ENCODE measurements at places on chromosomes 7 and 10. TPM values are rescaled to one million over a fixed set of nuclear protein-coding genes. Genes with fewer than 3 reads are reported as not detected.

The ADAM22 gene
- total RNA-seq: 42.2 TPM

The FFAR4 gene
- total RNA-seq: not detected

The HOXA6 gene
- total RNA-seq: not detected

The SLC16A12 gene
- 4.4 TPM for total RNA-seq

The NPTX2 gene
- total RNA-seq: 16.8 TPM

The STEAP1 gene
- 10.2 TPM for total RNA-seq

The CCDC172 gene
- not detected for total RNA-seq

The AKR1E2 gene
- 22.1 TPM for total RNA-seq

The SDK1 gene
- total RNA-seq: 17.0 TPM

The RPEL1 gene
- not detected for total RNA-seq

The MEST gene
- 337 TPM for total RNA-seq

The PLPP4 gene
- total RNA-seq: 4.2 TPM

The CHAT gene
- total RNA-seq: 1.8 TPM

The OR6V1 gene
- not detected for total RNA-seq

The MYOZ1 gene
- 18.0 TPM for total RNA-seq

The CDH23 gene
- total RNA-seq: 75.4 TPM

The MALRD1 gene
- 6.2 TPM for total RNA-seq

The ETV1 gene
- 20.0 TPM for total RNA-seq

The CPVL gene
- 7.9 TPM for total RNA-seq

The PLXNA4 gene
- total RNA-seq: 17.5 TPM

The MKRN1 gene
- 110 TPM for total RNA-seq

The TBRG4 gene
- 47.3 TPM for total RNA-seq

The ANXA8L1 gene
- 4.9 TPM for total RNA-seq

The SPDYE2 gene
- 0.27 TPM for total RNA-seq

The POLR3A gene
- total RNA-seq: 30.6 TPM

The MCM10 gene
- total RNA-seq: 4.1 TPM

The PPP1R17 gene
- 0.33 TPM for total RNA-seq

The ADARB2 gene
- 6.7 TPM for total RNA-seq

The MUC12 gene
- total RNA-seq: not detected

The IGFBP1 gene
- not detected for total RNA-seq

The FLNC gene
- total RNA-seq: 92.8 TPM

The NME8 gene
- total RNA-seq: not detected

The CUX1 gene
- total RNA-seq: 115 TPM

The ANKRD22 gene
- total RNA-seq: 0.44 TPM

The AKR1C2 gene
- 10.4 TPM for total RNA-seq

The IRF5 gene
- total RNA-seq: 2.3 TPM

The TMEM130 gene
- total RNA-seq: 14.4 TPM

The ZNF33A gene
- 86.0 TPM for total RNA-seq

The HOXA9 gene
- total RNA-seq: not detected

The RAPGEF5 gene
- total RNA-seq: 90.2 TPM

The VSTM4 gene
- total RNA-seq: 30.1 TPM

The PHYH gene
- 29.1 TPM for total RNA-seq

The RBP3 gene
- 348 TPM for total RNA-seq

The PIP gene
- total RNA-seq: not detected

The ECHDC3 gene
- total RNA-seq: 15.7 TPM

The OR13A1 gene
- total RNA-seq: not detected

The RNF148 gene
- total RNA-seq: 4.3 TPM

The SAP25 gene
- total RNA-seq: not detected

The LEP gene
- not detected for total RNA-seq

The GNAT3 gene
- total RNA-seq: not detected

The CCL24 gene
- total RNA-seq: not detected

The PRSS37 gene
- not detected for total RNA-seq

Measured in camera-type eye (tissue), 1 donor.